Smooth muscle cell of bladder (primary cell): ENCODE measurements at places on chromosomes 11 and 22. TPM values are rescaled to one million over a fixed set of nuclear protein-coding genes. Genes with fewer than 3 reads are reported as not detected.

Gene OMP
- total RNA-seq, result 0.43 TPM in 1 of 2 replicates, not detected in the other

Gene OR51B4
- not detected in 2 replicates for total RNA-seq

Gene PGA5
- not detected in 2 replicates for total RNA-seq

Gene ZNF70
- total RNA-seq, result 2.6 and 3.4 TPM in 2 replicates

Gene F2
- 0.14 and 0.18 TPM in 2 replicates for total RNA-seq

Gene RIMBP3C
- 0.14 and 0.18 TPM in 2 replicates for total RNA-seq
